ENCODE measurements at places on chromosomes 7 and 10.

- no peak for DNase-seq
These were observed 272.2 kb upstream of the YAE1 start for GRCh38 chr7:39294022-39294421.

- peak; percentile 40 for DNase-seq
These were observed 4.7 kb upstream of the NOS3 start for GRCh38 chr7:150986099-150986512.

DNA sequence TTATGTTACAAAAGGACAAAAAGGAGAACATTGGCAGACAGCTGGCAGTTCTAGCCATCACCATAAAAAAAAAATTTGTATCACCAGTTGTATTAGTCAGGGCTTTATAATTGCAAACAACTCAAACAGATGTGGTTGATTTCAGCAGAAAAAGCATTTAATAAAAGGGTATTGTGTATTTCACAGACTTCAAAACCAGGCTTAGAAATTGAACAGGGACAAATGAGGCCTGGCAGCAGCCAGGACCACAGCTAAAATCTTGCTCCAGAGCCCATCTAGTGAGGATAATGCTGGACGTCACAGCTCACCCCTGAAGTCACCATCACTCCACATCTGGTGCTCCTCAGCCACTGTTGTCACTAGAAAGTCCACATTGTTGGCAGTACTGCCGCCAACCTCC, 52.9 kb upstream of the CALD1 start:
- DNase-seq: no peak

GRCh38 chr7:23247603-23248335, 1.2 kb downstream of the GPNMB start:
- DNase-seq: no peak

GRCh38 chr7:130350945-130351790, 6.6 kb downstream of the CPA5 start:
- DNase-seq: no peak

- DNase-seq: no peak
These were observed 30.1 kb downstream of the CNNM2 start for GRCh38 chr10:102948176-102948575.

DNA sequence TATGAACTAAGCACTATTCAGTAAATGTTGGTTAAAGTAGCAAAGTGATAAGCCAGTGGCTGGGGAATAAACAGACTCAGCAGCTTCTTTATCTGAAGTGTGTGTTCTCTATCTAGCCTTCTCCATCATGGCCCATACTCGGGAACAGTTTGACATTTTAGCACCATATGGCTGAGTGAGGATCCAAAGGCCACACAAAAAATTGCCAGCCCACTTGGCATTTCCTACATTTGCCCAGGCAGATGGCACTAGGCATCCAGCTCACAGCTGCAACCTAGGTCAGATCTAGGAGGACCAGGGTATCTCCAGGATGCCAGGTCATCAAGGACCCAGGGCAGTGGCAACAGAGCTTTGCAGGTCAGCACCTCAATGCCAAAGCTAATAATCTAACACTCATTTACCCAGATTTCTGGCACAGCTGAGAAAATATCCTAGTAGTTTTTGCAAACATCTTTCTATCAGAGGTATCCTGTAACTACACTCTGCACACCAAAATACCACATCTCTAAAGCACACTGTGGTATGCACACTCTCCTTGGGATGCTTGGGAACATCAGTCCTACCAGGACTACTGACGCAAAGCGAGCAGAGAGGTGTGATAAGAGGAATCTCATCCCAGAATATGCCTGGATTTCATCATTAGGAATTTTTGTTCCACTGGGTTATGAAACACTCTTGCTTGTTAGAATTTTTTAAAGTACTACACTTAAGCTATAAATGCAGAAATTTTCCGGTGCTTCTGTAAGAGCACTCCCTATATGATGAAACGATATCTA, 61.7 kb downstream of the DOCK4 start:
- DNase-seq: no peak

DNA sequence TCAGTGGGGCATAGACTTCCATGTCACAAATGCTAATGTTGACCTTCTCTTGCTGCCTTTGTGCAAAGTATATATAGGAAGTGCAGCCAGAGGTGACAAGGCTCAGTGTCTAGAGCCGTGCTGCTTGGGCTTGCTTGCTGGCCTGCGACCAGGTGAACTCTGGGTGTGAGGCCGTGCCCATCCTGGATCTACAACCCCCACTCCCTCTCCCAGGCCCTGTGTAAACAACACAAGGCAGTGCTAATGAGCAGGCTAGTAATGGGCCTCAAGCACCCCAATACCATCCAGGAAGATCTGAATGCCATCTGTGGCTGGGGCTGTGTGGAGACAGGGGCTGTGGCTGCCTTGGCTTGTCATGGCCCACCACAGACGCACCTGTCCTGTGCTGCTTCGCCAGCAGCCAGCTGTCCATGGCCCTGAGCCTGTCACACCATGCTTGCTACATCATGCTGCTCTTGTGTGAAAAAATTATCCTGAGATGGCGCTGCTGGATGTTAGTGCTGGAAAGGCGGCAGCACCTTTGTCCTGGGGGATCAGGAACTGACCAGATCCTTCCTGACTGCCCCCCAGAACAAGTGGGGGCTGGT, 107.6 kb upstream of the ZNF92 start:
- DNase-seq: no peak

DNA sequence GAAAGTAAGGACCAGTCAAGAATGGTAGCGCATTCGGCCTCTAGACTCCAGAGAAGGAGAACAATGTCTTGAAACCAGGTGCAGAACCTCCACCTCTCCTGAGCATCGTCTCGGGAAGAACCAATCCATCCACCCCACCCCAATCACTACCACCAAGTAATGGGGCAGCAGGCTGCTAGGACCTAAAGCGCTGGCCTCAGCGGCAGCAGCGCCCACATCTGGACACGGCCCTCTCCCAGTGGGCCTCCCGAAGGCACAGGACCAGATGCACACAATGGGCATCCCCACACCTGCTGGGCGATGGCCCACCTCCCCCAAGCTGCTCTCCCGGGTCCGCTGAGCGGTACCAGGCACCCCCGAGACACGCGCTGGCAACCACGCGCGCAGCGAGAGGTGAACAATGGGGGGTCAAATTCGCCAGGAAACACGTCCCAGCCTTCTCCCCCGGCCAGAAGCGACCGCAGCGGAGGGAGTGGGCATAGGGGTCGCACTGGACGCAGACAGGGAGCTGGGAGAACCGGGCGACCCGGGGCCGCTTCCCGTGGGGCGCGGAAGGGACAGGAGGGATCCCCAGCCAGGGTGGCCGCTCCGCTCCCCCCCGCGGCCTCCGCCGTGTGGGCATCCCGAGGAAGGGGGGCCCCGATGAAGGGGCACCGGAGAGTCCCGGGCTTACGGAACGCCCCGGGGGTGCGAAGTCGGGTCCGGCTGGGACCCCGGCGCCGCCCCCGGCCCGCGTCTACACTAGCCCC, 506 bp downstream of the CTTNBP2 start:
- no peak for DNase-seq

- DNase-seq: no peak
These were observed 534.3 kb downstream of the PARD3 start for GRCh38 chr10:34280599-34281374.

GRCh38 chr7:55026867-55027490, 8.2 kb downstream of the EGFR start:
- no peak for DNase-seq

DNA sequence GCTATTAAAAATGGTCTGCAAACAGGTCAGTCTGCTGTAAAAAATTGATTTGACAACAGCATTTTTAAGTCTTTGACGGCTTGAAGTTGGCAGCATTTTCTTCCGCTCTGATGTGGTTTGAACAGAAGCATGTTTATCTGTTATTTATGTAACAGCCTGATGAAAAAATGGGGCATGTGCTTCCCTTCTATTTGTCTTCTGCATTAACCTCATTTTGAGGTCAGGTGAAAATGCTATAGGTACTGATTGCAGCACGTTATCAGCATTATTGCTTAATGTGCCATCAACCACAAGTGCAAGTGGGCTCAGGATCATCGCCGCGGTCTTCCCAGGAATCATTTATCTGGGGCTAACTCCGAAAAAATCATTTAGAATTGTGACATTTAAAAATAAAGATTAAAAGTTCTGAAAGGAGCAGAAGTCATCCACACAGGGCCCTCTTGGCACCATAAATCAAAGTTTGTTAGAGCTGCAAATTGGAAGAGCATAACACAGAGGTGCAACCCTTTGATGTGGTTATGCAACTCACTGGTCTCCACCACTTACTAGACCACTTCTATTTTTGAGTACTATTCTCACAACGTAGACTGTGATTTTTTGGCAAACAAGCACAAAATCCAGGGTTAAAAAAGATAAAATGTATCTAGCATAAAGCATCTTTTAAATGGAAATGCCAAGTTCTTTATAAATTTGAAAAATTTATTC, 307.7 kb downstream of the MDFIC start:
- DNase-seq: peak; percentile 5

DNA sequence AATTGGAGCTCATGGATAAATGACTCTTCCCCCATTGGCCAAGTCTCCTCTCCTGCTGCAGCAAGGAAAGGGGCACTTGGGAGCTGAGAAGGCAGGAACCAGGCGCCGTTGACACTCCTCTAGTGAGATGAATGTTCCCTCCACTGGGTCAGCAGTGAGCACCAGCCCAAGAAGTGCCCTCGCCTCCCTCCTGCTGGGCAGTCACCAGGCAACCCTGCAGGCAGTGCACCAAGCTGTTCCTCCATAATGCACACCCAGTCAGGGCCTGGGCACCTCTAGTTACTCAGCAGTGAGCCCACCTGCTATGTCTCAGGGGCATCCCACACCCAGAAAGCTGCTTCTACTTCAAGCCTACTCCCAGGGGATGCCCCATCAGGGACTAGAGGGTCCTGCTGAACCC, 84.3 kb downstream of the KCNMA1 start:
- DNase-seq: no peak

GRCh38 chr7:140219672-140220524, 43.1 kb upstream of the KDM7A start:
- DNase-seq: no peak

DNA sequence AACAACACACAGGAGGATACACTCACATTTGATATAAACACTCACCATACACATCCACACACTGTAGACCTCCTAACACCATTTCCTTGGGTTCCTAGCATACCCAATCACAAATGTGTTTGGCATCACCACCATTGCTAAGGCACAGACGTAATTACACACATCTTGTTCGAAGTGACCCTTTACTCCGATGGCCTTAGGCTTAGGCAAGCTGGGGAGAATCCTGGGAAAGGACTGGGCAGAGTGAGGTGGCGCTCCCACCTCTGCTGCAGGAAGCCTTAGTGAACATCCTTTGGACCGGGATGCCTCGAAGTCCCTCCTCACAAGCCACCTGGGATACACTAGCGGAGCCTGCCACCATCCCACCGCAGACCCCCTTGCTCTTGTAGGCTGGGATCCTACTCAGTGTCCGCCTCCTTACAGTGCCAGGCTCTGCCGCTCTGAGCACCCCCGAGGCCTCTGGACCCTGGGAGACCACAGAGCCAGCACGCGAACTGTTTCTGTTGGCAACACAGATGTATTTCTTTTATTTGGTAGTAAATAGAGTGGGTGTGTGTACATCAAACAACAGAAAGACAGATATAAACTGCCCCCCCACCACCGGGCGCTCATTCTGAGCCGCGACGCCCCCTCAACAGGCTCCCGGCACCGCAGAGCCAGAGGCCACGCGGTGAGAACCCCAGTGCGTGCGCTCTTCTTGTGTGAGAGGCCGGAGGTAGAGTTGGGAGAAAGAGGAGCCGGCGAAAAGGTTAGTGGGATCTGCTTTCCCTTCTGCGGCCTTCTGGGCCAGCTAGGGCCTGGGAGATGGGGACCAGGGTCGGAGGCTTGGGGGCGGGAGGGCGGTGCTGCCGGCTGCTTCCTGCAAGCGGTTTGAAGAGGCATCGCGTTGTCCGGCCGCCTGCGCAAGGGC, 5.9 kb upstream of the HMX2 start:
- no peak for DNase-seq

Data from T-helper 1 cell (primary cell).